ENCODE measurements at places on chromosomes 3 and 15.

- no peak for DNase-seq
Measured at GRCh38 chr15:101384276-101384675, 89.2 kb upstream of the SNRPA1 start.

GRCh38 chr3:36698314-36698713, 66.0 kb downstream of the DCLK3 start:
- no peak for DNase-seq

GRCh38 chr3:52527039-52527731, 6.5 kb downstream of the NT5DC2 start:
- no peak for DNase-seq

DNA sequence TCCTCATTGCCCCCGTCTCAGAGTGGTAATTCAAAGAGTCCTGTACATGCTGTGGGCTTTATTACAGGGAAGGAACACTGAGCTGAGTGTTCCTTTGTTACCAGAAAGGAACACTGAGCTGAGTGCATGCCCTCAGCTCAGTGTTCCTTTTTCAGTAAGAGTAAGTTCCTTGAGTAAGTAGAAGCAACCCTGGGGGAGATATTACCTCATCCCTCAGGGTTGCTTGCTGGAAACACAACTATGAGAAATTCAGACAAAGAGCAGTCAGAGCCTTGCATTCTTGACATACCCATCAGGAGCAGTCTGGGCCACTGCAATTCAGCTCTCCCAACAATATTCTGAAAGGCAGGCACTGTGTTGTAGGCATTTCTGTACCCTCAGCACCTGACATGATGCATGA, 17.0 kb downstream of the CHRM5 start:
- no peak for DNase-seq

DNA sequence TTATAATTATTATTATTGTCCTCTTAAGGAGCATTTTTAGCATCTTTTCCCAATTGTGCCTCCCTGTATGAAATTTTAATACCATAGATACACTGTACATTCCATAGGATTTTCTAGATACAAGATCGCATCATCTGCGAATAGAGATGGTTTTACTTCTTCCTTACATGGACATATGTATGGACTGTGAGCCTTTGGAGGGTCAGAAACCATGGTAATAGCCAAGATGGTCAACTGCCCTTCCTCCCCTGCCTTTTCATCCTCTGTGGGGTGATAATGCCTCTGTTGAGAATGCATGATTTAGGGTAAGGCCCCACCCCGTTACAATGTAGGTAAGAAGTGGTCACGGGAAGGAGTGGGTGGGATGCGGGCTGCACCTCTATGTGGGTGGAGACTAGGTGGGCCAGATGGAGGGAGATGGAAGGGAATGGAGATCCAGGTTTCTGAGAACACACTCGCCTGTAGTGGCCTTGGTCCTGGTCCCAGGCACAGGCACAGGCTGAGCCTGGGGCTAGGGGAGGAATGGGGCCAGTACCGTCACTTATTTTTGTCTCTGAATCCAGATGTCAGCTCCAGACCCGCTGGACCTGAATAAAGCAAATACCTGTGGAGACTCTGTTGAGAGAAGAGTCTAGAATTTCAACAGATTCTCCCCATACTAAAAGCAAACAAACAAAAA, 31.7 kb downstream of the GOLGA6A start:
- DNase-seq: no peak

All from mesothelial cell of epicardium (in vitro differentiated cells).